ACHN (cell line): ENCODE measurements at places on chromosomes 11 and 22.

DNA sequence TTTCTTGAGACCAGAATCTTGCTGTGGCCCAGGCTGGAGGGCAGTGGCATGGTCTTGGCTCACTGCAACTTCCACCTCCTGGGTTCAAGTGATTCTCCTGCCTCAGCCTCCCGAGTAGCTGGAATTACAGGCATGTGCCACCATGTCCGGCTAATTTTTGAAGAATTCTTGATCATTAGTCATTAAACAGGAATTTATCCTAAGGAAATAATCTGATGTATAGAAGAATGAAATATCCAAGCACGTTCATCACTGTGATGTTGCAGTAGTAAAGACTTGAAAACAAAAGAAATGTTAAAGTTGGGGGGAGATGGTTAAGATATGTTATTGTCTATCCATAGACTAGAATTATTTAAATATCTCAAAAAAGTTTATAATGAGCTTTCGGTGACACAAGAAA, 23.6 kb downstream of the CBL start:
- no peak for DNase-seq

- no peak for DNase-seq
Measured at GRCh38 chr11:45000918-45001317, 50.2 kb upstream of the TP53I11 start.

GRCh38 chr22:49958931-49959781, 1.4 kb upstream of the PIM3 start:
- no peak for DNase-seq

- DNase-seq = no peak
Measured at GRCh38 chr22:50032941-50033601, 20.5 kb upstream of the IL17REL start.

DNA sequence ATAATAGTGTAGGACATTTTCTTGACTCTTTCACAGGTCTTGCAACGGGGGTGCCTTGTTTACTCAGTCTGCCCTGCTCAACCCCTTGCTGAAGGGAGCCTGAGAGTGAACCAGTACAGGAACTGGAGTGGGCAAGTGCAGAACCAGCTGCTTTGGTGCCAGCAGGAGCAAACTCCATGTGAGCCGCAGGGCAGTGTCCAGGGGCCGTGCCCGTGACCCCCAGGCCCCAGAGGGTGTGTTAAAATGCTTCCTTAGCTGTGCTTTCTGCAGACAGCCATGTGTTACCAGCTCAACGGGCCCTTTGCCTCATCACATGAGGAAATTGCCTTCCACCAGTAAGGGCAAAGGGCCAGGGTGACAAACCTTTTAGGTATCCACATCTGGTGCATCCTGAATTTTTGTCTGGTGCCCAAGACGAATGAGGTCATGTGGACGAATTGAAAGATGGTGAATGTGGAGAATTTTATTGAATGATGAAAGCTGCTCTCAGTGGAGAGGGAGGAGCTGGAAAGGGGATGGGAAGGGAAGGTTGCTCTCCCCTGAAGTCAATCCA, 53.6 kb upstream of the OR5D13 start:
- DNase-seq = no peak

GRCh38 chr11:33234397-33235190, 22.6 kb upstream of the HIPK3 start:
- DNase-seq = no peak

DNA sequence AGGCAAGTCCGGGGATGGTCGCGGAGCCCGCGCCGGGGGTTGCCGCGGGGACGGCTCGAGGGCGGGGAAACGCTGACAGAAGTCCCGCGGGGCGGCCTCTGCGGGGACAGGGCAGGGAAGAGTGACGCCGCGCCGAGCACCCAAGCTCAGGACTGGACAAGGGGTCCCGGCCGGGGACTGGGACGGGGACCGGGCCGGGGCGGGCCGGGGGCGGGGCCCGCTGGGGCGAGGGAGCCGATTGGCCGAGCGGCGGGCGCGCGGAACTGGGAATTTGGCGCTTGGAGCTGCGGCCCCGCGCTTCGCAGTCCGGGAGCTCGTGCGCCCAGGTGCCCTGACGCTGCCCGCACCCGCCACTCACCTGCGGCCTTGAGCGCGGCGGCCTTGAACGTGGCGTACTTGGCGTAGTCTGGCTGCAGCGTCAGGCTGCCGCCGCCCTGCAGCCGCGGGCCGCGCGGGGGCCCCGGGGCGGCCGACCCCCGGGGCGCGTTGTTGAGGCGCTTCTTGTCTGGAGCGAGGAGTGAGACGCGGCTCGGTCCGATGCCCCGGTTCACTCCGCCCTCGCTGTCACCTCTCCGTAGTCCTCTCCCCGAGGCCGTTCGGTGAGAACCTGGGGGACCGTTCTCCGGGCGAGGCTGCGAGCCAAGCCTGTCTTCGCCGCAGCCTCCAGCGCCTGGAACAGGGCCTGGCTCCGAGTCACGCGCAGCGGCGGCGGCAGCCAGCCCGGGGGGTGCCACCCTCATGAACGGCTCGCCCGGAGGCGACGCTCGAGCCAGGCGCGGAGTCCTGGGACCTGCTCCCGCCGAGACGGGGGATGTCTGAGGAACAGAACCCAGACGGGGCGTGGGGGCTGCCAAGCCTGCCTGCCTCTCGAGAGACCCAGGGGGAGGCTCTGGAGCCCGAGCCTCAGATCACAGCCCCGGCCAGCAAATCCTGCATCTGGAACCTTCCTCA, 4.5 kb downstream of the SHISA8 start:
- DNase-seq = no peak

- no peak for DNase-seq
Measured at GRCh38 chr22:26781596-26781995, 124.2 kb downstream of the MIAT start.

DNA sequence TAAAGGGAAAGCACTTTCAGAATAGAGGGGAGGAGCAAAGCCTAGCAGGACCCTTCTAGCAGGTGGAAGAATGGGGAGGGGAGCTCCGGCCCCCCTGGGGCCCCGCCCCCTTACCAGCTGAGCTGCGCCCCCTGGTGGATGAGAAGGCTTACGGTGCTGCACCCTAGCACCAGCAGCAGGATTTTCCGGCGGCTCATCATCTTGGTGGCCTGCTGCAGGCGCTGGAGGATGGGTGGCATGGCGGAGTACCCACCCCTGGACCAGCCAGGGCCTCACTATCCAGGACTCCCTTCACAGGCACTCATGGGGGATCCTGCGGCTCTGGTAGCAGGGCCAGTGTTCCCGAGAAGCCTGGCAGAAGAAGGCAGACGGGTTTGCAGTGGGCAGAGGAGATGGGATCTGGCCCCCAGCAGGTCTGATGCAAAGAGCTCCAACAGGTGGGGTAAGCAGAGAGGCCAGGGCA, 3.8 kb downstream of the GAL3ST3 start:
- DNase-seq = peak; percentile 71

- no peak for DNase-seq
Measured at GRCh38 chr11:1486054-1486825, at the start of gene MOB2. TSS of gene MOB2 (minus strand) at chr11:1486779. CDS start at chr11:1486556, 223 bp downstream.

- DNase-seq = peak; percentile 85
Measured at GRCh38 chr11:86551288-86552092, 120.9 kb downstream of the ME3 start.
